ENCODE measurements at places on chromosomes 12 and 14. TPM values are rescaled to one million over a fixed set of nuclear protein-coding genes. Genes with fewer than 3 reads are reported as not detected.

LRRC9 gene
- polyA plus RNA-seq, result not detected

RHOF gene
- polyA plus RNA-seq, result 9.5 TPM

IQSEC3 gene
- polyA plus RNA-seq, result 0.15 TPM

CPNE6 gene
- not detected for polyA plus RNA-seq

ATG2B gene
- polyA plus RNA-seq, result 8.0 TPM

E2F7 gene
- polyA plus RNA-seq, result 7.3 TPM

AGAP2 gene
- 0.20 TPM for polyA plus RNA-seq

NYNRIN gene
- polyA plus RNA-seq, result 0.28 TPM

IGF1 gene
- 4.1 TPM for polyA plus RNA-seq

KRT83 gene
- not detected for polyA plus RNA-seq

FOXM1 gene
- polyA plus RNA-seq, result 18.7 TPM

CNTN1 gene
- polyA plus RNA-seq, result not detected

GMPR2 gene
- 28.4 TPM for polyA plus RNA-seq

MDP1 gene
- 15.3 TPM for polyA plus RNA-seq

SLC6A12 gene
- not detected for polyA plus RNA-seq

NINJ2 gene
- polyA plus RNA-seq, result 4.8 TPM

ANG gene
- not detected for polyA plus RNA-seq

SLC10A1 gene
- not detected for polyA plus RNA-seq

MMP19 gene
- 0.47 TPM for polyA plus RNA-seq

MUCL1 gene
- polyA plus RNA-seq, result not detected

C12orf42 gene
- not detected for polyA plus RNA-seq

ESPL1 gene
- 23.9 TPM for polyA plus RNA-seq

ADCY4 gene
- 0.47 TPM for polyA plus RNA-seq

PTPRR gene
- polyA plus RNA-seq, result 10.3 TPM

ACRBP gene
- polyA plus RNA-seq, result 6.7 TPM

FAM186B gene
- 0.20 TPM for polyA plus RNA-seq

MGP gene
- not detected for polyA plus RNA-seq

GLT8D2 gene
- polyA plus RNA-seq, result not detected

All from K562 (cell line).